Omental fat pad (tissue), 4 donors: ENCODE measurements at places on chromosomes 7 and 10. TPM values are rescaled to one million over a fixed set of nuclear protein-coding genes. Genes with fewer than 3 reads are reported as not detected.

DNA sequence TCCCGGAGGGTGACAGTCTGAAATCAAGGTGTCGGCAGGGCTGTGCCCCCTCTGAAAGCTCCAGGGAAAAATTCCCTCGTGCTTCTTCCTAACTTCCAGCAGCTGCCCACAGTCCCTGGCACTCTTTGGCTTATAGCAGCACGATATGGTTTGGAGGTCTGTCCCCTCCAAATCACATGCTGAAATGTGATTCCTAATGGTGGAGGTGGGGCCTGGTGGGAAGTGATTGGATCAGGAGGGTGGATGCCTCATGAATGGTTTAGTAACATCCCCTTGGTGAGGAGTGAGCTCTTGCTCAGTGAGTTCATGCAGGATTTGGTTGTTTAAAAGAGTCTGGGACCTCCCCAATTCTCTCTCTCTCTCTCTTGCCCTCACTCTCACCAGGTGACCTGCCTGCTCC is 51.1 kb downstream of the GPAM start:
- no peak for DNase-seq

- DNase-seq, result no peak
Measured at GRCh38 chr7:35823440-35823839, 22.6 kb downstream of the SEPTIN7 start.

GRCh38 chr10:6089334-6090219 is 743 bp downstream of the RBM17 start:
- no peak for DNase-seq

DNA sequence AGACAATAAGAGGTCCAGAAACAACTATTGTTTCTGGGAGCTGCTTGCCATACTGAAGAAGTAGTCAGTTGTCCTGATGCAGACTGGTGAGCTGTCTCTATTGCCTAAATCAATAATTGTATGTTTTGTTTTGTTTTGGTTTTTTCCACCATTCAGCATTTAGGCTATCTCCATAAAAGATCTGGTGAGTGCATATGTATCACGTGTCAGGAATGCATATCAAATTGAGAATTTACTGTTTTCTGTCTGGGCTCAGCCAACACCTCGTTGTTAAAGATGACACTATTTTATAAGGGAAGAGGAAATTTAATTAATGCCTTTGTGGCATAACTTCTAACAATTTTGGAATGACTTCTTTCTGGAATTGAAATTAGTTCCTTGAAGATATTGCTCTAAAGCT is 66.2 kb downstream of the SORCS1 start:
- DNase-seq, result no peak

DNA sequence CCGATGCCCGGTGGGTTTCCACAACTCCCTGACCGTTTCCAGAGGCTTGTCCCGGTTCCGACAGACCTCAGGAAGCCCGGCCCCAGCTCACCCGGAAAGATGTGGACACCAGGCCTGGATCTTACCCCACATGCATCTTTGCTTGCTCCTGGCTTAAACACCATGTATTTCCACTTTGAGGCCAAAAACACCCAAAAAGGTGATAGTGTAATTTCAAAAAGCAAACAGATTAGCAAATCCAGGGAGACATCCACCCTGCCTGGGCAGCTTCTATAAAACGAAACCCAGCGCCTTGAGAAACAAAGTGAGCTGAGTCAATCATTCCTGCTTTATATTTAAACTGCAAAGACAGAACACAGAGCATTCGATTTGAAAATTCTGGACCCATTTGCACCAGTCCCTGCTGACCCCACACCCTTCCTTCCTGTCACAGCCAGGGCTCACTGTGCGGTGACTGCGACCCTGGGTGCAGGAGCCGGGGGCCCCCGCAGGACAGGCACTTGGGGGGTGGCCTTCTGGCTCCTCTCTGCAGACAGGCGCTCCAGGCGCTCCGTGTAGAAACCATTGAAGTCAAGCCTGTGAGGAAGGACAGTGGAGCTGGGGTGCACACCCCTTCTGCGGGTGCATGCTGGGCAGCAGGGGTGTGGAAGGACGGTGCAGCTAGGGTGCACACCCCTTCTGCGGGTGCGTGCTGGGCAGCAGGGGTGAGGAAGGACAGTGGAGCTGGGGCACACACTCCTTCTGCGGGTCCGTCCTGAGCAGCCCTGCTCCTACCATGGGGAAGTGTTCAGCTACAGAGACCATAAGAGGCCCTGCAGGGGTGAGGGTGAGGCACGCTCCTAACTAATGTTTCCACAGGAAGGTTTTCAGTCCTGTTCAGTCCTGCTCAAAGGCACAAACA is 2.9 kb upstream of the ADAM8 start:
- no peak for DNase-seq

DNA sequence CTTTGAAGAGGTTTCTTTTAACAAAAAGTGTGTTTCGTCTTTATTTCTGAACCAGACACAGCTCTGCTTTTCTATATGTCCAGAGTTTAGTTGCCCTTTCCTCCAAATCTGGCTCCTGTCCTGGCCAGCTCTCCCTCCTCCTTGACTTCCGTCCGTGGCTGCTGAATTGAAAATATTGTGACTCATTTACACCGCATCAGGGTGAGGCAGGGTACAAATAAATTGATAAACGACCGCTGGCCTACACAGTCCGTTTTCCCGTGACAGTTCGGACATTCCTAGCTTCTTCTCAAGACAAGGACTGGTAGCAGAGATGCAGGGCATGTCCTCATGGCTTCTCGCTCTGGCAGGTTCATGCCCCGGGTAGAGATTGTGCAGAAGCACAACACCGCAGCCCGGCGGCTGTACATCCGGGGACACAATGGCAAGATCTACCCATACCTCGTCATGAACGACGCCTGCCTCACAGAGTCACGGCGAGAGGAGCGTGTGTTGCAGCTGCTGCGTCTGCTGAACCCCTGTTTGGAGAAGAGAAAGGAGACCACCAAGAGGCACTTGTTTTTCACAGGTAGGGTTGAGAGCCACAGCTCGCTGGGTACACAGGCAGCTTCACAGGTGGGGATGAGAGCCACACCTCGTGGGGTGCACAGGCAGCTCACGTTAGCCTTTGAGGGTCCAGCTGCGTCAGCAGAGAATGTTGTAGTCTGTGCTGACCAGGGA is 126.6 kb downstream of the TRRAP start:
- no peak for DNase-seq

DNA sequence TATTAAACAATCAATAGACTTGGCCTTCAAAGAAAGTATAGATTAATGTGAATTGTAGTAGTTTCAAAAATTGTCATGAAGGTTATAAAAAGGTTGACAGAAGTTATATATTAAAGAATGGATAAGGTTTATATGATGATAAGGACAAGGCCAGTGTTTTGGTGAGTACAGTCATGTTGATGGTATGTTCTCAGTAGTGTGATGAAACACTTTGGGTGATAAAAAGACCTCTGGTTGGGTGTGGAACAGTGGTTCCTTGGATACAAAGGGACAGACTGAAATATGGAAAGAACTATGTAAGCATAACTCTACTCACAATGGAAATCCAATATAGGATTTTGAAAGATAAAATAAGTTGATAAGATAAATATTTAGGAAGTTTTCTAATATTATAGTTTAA is 866.3 kb downstream of the ANKRD7 start:
- DNase-seq, result no peak

DNA sequence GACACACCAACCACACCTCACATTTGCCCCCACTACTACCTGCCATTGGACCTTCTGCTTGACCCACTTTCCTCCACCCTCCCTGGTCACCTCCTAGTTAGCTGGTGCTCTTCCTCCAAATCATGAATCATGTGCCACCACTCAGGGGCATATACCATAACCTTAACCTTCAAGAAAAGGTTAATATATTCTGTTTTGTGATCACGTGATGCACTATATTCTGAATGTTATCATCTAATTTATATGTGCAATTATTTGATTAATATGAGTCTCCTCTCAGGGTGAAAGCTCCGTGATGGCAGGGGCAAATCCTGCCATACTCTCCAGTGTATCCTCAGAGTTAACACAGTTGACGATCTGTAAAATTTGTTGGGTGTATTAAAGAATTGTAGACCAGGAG is 635.5 kb downstream of the XPNPEP1 start:
- DNase-seq, result no peak

DNA sequence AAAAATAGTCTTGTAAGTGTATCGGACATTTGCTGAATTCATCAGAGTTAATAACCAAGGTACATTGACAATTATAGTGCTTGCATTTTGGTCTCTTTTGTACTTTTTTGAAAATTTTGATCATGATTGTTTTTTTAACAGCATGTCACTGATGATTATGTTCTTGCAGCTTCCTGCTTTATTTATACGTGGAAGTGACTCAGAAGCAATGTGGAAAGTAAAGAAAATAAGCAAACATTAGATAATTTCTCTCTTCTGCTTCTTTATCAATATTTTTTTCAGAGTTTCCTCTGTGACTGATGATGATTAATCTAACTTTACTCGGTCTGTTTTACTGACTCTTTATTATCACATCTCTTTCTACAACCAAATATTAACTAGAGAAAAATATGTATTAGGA is 1351.9 kb downstream of the REEP3 start:
- no peak for DNase-seq

- no peak for DNase-seq
Measured at GRCh38 chr10:665579-666091, 23.8 kb downstream of the DIP2C start.

DNA sequence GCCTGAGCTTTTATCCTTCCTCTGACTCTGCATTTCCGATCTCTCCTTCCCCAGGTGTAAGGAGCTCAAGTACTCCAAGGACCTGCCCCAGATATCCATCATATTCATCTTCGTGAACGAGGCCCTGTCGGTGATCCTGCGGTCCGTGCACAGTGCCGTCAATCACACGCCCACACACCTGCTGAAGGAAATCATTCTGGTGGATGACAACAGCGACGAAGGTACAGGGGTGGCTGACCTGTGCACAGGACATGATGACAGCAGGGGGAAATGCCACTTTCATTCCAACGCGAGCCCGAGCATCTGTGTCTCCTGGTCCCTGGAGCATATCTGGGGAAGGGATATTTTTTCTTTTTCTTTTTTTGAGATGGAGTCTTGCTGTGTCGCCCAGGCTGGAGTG is 256.2 kb downstream of the GALNT17 start:
- no peak for DNase-seq

- DNase-seq, result no peak
Measured at GRCh38 chr7:68031180-68031943, 1034.7 kb downstream of the TYW1 start.

DNA sequence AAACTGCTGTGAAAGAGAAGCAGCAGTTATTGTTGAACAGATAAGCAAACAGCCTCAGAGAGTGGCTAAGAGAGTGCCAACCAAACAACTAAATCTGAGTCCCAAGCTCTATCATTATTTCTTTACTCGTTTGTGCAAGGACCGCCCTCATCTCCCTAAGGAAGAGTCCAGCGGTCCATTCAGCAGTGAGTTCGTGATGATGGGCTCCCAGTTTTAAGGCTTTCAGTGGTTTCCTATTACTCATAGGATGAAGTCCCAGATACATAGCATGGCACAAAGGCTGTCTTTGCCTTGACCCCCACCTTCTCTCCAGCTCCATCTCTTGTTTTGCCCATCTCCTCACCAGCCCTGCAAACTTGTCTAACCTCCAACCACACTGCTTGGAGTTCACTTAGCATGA is 24.3 kb upstream of the PDE1C start:
- DNase-seq, result no peak

GRCh38 chr7:30173058-30173897 is 38.5 kb downstream of the MTURN start:
- DNase-seq, result no peak

DNA sequence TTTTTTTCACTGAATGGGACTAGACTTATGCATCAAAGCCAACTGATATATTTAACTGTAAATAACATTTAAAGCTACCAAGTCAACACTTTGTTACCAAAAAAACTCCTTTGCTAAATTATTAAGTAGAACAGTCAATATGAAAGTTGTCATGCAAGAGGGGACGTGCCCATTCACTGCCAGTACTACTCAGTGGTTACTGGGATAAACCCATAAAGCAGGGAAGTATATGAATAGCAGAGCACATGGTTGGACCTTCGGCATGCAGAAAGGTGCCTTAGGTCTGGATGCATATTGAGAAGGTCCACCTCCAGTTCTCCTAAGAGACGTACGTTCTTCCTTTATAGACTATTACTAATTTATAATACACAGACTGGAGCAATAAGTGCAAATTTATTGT is 120.1 kb downstream of the SVOPL start:
- DNase-seq, result no peak

GRCh38 chr7:128094686-128095085 is 63.4 kb upstream of the LRRC4 start:
- no peak for DNase-seq

DNA sequence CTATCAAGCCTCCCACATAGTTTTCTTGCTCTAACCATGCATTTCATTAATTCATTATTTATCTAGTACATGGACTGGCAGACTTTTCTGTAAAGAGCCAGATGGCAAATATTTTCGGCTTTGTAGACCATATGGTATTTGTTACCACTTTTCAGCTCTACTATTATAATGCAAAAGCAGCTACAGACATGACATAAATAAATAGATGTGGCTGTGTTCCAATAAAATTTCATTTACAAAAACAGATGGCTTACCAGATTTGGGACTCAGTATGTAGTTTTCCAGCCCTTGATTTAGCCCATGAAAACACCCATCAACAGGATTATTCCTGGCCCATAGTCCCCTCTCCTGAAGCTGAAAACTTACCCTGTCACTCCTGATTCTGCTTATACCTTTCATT is 32.1 kb downstream of the PLCE1 start:
- no peak for DNase-seq

DNA sequence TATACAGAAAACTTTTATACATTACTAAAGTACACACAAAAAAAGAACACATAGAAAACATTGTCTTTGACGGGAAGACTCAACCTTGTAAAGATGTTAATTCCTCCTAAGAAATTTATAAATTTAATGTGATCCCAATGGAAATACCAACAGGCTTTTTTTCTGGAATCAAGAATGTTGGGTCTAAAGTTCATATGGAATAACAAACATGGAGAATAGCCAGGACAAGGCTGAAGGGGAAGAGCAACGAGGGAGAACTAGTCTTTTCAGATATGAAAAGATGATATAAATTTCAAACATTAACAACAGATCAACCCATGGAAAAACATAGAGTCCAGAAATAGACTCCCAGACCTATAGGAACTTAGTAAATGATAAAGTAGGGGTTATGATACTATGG is 19.8 kb downstream of the HIPK2 start:
- DNase-seq, result no peak

- no peak for DNase-seq
Measured at GRCh38 chr7:152859781-152860191, 100.2 kb downstream of the ACTR3B start.

The COMTD1 gene
- total RNA-seq, result 19.2 TPM

The DGKI gene
- total RNA-seq, result 4.4 TPM

The SLC16A12 gene
- total RNA-seq, result 0.72 TPM

The UPK3BL1 gene
- 32.0 TPM for total RNA-seq

The CNPY1 gene
- total RNA-seq, result not detected

The CCL24 gene
- total RNA-seq, result not detected

The HOXA6 gene
- 3.8 TPM for total RNA-seq

The SPDYE9 gene
- total RNA-seq, result not detected

The SPRN gene
- not detected for total RNA-seq

The NANOS1 gene
- 12.2 TPM for total RNA-seq

The DRGX gene
- total RNA-seq, result not detected

The VIPR2 gene
- 12.0 TPM for total RNA-seq

The EN2 gene
- 0.12 TPM for total RNA-seq

The CPA4 gene
- not detected for total RNA-seq
